Large intestine (tissue), 12 donors: ENCODE measurements at places on chromosomes 11 and 22. TPM values are rescaled to one million over a fixed set of nuclear protein-coding genes. Genes with fewer than 3 reads are reported as not detected.

GRCh38 chr11:11265994-11266606 is 87.0 kb downstream of the CSNK2A3 start:
- DNase-seq: peak; percentile 31

DNA sequence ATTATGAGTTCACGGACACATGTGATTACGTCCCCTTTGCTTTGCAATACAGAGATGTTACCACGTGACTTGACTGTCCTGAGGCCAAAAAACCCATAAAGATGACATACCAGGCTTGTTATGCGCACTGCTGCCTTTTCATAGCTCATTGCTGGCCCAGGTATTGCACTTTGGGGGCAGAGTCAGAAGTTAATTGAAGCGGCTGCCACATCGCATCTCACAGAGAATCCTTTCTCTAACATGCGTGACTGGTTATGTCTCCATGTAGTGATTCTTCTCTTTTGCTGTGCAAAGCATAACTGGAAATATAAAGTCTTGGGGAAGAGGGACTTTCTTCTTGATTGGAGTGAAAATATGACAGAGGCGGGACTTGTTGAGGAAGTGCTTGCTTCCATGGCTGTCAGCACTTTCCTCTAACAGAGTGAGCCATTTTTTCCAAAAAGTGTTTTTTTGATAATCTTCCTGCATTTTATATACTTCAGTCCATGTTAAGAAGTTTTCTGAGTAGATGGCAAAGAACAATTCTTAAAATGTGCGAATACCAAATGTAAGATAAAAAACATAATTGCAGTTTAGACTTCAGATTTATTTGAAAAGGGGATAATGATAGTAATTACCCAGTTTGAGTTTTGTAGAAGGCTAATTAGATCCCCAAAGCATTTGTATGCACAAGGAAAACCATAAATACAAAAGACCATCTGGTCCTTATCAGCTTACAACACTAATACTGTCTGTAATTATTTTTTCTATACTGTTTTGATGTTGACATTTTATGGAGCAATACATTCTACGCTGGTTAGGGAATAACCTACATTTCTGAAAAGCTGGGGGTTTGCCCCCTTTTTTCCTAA is 324.6 kb upstream of the MTNR1B start:
- no peak for DNase-seq

DNA sequence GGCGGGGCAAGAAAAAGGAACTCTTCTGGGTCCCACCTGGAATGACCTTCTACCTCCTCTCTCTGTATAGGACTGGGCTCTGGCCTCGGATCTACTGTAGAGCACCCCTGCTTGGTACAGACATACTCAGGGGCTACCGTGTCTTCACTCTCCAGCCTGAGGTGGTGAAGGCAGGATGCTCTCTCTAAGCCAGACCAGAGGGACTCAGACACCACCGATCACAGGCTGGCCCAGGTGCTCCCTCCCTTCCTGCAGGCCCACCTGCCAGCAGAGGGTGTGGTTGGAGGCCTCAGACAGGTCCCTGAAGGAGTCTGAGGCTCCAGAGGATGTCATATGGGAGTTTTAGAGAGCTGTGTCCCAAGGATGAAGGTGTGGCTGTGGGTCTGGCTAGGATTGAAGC is 4.1 kb downstream of the NHERF4 start:
- DNase-seq: no peak

GRCh38 chr11:100808904-100809491 is 121.9 kb downstream of the ARHGAP42 start:
- peak; percentile 44 for DNase-seq

GRCh38 chr11:90587896-90588295 is 365.0 kb upstream of the CHORDC1 start:
- DNase-seq: no peak

DNA sequence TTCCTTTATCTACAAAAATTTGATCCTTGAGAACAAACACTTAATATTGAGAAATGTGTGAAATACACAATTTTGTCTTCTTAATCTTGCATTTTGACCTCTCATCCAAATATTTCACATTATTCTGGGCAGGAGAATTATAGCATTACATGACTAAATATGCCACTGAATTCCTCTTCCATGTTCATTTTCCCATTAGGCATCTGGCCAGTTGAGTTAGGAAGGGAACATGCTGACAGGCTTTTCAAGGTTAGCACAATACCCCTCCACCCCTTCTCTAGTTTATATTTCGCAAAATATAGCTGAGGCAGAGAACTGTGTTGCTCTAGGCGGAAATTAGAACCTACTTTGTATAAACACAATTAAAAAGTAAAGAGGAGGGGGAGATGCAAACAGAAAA is 271.7 kb upstream of the ZC3H12C start:
- no peak for DNase-seq

The OR5L2 gene
- polyA plus RNA-seq: not detected

The OR2AG2 gene
- 0.06 TPM for polyA plus RNA-seq
